WTC11 (cell line): ENCODE measurements at places on chromosomes 16 and 17.

- DNase-seq, result no peak
Measured at GRCh38 chr17:80154166-80154565, 7.2 kb upstream of the EIF4A3 start.

DNA sequence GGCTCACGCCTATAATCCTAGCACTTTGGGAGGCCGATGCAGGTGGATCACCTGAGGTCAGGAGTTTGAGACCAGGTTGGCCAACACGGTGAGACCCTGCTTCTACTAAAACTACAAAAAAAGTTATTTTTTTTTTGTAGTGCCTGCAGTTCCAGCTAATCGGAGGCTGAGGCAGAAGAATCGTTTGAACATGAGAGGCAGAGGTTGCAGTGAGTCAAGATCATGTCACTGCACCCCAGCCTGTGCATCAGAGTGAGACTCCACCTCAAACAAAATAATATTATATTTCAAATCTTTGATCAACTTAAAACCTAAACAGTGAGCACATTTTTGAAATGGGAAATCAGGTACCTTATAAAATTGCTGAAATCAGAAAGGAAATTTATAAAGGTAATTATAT is 36.5 kb downstream of the NCOR1 start:
- DNase-seq, result no peak

GRCh38 chr17:17402558-17402957 is 74.2 kb upstream of the MED9 start:
- no peak for DNase-seq

DNA sequence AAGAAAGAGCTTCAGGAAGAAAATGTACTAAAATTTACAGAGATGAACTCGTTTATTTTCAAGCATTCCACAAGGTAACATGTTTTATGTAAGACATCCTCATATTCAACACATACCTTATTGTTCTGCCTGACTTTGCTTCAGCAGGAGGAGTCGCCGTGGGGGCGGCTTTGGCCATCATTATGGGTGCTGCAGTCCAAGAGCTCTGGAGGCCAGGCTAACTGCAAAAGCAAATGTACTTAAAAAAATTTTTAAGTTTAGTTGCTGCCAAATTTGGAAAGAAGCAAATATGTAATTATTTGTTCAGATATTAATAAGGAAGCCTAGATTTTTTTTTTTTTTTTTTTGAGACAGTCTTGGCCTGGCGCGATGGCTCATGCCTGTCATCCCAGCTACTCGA is 4.1 kb upstream of the SPG7 start:
- DNase-seq, result no peak

DNA sequence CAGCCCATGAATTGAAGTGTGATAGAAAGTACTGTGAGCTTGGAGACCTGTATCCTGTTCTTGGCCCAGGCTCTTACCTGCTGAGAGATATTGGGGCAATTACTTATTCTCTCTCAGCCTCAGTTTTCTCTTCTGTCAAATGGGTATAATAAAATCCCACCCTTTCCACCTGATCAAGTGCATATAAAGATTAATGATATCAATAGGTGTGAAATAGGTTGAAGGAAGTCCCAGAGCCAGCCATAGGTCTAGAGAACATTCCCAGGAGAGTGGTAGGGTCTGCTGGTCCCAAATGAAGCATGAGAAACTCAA is 81.2 kb downstream of the GNAO1 start:
- DNase-seq, result no peak

DNA sequence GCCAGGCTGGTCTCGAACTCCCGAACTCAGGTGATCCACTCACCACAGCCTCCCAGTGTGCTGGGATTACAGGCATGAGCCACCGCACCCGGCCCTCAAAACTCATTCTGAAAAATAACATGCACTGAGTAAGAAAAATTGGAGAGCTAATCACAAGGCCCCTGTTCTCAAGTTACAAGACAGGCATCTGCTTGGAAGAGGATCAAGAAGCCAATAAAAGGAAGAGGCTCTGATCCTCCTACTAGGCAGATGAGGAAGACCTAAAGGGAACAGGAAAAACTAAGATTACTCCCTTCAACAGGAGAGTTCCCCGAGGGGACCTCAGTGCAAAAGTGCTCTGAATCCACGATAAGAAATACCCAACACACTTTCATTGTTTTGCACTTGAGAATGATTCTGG is 18.4 kb downstream of the BLMH start:
- no peak for DNase-seq

DNA sequence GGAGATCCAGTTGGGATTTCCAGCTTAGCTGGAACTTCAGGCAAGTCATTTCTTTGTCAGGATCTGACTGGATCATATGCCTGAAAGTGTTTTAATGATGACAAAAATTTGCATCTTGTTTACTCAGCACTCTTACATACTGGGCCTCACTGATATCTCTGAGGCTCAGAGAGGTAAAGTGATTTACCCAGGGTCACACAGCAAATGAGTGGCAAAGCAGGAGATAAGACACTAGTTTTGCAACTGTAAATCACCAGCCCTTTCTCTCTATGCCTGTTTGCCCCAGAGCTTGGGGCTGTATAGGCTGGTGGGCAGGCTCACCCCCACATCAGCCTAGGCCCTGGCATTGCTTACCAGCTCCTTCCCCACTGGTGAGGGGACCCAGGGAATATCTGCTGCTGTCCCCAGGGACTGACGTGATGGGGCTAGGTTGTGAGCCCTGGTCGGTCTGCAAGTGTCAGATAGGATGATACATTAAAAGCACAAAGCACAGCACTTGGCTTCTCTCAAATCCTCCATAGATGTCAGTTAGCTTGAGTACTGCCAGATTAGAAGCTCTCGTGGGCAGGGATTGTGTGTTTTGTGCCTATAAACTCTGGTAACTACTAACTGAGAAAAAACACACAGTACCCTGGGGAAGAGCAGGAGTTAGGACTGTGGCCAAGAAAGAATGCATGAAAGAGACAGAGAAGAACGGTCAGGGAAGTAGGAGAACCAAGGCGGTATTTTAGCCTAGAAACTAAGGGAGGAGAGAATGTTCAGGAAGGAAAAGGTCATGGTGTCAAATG is 165.4 kb downstream of the COPRS start:
- no peak for DNase-seq

DNA sequence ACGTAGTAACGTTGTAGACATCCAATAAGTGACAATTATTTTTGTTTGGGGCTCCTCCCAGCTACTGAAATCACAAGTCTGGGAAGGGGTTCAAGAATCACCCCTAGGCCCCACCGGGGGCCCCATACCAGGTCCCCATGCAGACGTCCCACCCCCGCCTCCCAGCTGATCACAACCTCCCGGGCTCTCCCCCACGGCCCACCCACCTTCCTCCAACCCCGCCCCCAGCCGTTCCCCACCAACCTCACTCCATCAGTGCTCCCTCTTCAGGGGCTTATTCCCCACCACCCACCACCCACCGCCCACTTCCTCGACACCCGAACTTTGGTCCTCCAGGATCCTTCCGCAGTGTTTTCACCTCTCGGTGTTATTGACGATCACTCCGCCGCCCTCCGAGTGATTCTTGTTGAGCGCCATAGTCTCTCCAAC is 240 bp downstream of the WBP2 start:
- no peak for DNase-seq

DNA sequence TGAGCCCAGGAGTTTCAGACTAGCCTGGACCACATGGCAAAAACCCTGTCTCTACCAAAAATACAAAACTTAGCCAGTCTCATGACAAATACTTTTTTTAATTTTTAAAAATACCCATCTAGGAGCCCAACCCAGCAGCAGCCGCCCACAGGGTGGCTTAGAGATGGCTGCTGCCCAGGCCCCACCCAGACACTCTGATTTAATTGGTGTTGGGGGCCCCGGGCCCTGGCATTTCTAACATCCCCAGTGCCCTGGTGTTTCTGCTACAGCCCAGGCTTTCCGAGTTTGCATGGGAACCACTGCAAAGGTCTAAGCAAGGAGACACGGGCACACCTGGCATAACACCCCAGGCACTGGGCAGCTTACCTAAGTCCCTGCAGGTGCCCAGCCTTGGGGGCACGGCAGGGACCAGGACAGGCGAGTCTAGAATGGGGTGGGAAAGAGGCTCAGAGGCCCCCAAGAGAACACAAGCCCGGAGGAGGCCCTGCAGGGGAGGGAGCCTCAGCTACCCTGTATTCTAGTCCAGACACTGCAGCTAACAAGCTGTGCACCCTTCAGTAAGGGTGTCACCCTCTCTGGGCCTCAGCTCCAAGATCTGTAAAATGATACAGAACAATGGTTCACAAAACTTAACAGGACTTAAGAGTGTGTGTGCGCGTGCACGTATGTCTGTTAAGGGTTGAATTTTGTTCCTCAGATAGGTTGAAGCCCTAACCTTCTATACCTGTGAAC is 48.8 kb downstream of the RMI2 start:
- DNase-seq, result no peak

DNA sequence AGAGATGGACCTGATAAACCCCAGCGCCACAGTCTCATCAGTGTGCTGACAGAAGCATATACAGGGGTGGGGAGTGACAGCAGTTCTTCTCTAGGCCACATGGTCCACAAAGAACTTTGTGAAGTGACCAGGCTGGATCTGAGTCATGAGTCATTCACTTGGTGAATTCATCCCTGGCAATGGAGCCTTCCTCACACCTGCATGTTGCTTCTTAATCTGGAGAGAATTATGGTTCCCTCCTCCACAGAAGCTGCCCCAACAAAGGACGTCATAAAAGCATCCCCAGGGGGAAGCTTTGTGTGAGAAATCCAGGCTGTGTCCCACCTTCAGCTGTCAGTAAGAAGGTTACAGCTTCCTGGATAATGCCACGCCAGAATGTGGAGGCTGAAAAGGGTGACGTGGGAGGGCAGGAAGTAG is 215.6 kb upstream of the MAF start:
- no peak for DNase-seq

DNA sequence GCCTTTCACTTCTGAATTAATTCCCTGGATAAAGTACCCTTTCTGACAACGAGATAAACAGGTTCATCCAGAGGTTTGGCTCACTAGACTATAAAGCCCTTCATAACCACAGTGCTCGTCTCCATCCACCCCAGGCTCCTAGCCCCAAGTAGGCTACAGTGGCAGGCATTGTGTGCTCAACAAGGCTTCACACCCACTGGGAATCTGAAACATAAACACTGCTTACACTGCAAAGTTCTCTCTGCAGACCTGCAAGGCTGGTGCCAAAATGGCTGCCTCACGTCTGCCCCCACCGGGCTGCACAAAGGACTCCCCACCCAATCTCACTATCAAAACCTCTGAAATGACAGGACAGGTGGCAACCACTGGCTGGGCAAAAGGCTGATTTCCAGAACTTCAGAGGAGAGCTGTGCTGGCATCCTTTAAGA is 5.1 kb upstream of the HLF start:
- DNase-seq, result no peak

DNA sequence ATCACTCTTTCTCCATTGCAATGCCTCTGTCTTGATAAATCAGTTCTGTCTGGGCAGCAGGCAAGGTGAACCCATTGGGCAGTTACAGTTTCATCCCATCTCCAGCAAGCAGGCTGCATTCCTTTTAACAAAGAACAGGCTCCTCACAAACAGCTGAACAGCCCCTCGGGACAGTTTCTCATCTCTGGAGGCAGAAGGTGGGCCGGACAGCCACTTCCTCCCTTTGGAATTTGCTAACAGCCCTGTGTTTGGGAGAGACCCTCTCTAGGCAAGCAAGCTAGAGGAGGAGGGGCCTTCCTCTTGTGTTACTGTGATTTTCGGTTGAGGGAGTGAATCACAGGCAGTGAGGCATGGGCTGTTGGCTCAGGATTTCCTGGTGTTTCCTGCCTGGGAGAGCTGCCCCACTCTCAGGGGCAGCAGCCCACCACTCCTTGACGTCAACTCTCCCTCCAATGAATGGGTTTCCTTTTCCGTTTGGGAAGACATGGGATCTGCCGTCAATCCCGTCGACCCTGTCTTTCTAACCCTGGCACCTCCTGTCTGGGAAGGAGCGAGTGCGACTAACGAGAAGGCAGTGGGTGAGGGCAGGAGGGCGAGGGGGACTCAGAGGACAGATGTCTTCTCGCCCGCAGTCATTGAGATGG is 3.7 kb upstream of the PGS1 start:
- peak; percentile 63 for DNase-seq

- DNase-seq, result no peak
Measured at GRCh38 chr16:64440421-64440831, 681.4 kb downstream of the CDH11 start.

DNA sequence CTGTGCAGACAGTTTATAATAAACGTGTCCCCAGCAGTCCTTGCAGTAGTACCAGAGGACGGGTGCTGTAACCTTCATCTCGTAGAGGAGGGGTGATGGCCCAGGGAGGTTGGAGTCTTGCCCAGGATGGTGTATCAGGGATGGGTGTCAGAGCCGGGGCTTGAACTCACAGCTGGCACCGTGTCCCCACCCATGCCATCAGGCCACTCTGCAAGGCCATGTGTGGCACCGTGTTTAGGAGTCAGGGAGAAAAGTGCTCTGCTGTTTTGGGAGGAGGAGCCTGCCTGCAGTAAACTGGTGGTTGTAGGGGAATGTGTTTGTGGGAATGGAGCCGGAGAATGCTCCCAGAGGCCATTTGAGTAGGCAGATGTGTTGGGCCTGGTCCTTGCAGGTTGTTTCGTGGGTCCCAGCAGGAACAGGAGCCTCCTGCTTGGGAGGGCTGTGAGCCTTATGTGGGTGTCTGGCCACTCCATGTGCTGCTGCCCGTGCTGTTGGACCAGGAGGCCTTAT is 1.7 kb downstream of the ADORA2B start:
- DNase-seq, result no peak

DNA sequence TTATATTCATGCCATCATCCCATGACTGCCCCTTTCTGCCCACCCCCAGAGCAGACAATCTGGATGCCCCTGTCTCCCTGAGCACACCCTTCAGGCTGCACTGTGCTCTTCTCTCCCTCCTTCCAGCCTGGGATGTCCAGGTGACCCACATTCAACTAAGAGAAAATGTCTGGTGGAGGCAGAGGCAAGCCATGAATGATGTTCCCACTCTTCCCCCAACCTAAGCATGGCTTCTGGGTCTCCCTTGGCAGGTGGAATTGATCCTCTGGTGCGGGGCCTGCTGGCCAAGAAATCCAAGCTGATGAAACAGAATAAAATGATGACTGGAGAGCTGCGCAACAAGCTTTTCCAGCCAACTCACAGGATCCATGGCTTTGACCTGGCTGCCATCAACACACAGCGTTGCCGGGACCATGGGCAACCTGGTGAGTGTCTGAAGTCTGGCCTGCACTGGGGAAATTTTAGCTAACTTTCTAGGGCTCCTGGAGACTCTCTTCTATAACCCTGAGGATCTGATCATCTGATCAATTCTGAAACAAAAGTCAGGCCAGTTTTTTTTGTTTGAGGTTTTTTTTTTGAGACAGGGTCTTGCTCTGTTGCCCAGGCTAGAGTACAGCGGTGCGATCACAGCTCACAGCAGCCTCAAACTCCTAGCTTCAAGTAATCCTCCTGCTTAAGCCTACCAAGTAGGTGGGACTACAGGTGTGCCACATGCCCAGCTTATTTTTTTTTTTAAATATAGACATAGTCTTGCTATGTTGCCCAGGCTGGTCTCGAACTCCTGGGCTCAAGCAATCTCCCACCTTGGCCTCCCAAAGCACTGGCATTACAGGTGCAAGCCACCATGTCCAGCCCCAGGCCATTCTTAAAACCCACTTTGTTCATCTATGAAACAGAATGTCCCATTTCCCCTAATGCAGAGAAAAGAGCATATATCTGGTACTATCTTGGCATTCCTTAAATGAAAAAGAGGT is 14.5 kb downstream of the MPO start:
- no peak for DNase-seq
